ENCODE measurements at places on chromosomes 5 and 9. TPM values are rescaled to one million over a fixed set of nuclear protein-coding genes. Genes with fewer than 3 reads are reported as not detected.

Gene PDE6A
- not detected for total RNA-seq

Gene DDX41
- 101 TPM for total RNA-seq

Gene NMRK1
- total RNA-seq, result 29.5 TPM

Gene GABRA1
- under 0.01 TPM for total RNA-seq

Gene TMC1
- total RNA-seq, result 0.93 TPM

Gene OLFM1
- total RNA-seq, result 0.44 TPM

Gene GRIN3A
- total RNA-seq, result under 0.01 TPM

Measured in aortic smooth muscle cell (primary cell).